Ureter (tissue), 1 donor: ENCODE measurements at places on chromosomes 5 and 9.

GRCh38 chr9:34578241-34579103, 11.1 kb downstream of the CNTFR start:
- no peak for DNase-seq

DNA sequence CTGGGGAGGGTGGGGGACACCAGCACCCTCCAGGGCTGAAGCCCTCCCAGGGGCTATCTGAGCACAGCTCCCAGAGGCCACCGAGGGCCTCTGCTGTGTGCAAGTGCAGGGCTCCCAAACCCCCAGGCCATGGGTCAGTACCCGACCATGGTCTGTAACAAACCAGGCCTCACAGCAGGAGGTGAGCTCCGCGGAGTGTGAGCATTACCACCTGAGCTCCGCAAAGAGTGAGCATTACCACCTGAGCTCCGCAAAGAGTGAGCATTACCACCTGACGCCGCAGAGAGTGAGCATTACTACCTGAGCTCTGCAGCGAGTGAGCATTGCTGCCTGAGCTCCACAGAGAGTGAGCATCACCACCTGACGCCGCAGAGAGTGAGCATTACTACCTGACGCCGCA, 152.9 kb upstream of the IRX2 start:
- peak; percentile 22 for DNase-seq

DNA sequence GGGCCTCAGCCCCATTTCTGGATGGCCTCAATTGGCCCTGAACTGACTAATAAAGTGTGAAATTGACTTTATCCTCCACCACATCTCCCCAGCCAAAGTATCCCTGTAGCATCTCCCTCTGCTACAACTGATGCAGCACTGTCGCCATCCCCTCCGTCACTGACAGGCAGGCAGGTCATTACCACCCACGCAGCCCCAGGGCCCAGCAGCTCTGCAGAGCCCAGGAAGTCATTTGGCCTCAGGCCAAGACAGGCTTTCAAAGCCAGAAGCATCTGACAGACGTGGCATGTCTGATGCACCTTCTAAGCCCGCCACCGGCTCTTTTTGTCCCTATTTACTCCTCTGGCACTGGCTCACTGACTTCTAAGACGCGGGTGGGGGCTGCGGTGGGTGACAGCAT, 65.3 kb downstream of the ARHGEF37 start:
- DNase-seq: no peak

DNA sequence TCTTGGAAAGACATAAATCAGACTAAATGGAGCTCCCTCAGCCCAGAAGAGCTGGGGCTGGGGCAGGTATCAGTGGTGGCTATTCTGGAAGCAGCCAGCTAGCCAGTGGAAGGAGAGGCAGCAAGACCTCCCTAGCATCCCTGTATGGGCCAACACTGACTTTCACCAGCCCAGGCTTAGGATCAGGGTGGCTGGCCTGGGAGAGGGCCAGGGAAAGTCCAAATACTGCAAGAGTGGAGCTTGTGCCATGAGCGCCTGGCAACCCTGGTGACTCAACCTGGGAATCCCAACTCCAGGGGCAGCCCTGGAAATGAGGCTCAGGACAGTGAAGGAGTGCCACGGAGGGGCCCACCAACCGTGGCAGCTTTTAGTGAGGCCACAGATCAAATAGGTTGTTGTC, 7.6 kb upstream of the IRF1 start:
- DNase-seq: peak; percentile 46

- no peak for DNase-seq
Observed at GRCh38 chr5:6236170-6236793, 142.1 kb downstream of the MED10 start.

DNA sequence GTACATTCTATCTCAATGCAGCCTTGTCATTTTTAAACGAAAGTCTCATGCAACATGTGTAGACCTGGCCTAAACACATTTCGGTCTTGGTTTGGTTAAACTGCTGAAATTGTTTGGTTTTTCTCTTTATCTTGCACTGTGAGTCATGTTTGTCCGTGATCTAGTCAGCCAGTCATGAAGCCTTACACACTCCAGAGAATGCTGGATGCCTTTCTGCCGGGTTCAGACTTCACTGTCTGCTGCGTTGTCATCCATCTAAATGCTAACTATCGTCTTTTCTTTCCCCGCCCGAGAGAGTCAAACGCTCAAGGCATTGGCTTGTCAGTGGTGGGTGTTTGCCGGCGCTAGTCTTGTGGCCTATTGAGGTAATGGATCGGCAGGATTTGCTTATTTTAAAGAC, 1194.6 kb upstream of the WWC1 start:
- DNase-seq: no peak

- no peak for DNase-seq
Observed at GRCh38 chr5:147017621-147018020, 139.1 kb upstream of the PPP2R2B start.

GRCh38 chr5:139659695-139660101, 11.5 kb downstream of the CXXC5 start:
- DNase-seq: no peak

DNA sequence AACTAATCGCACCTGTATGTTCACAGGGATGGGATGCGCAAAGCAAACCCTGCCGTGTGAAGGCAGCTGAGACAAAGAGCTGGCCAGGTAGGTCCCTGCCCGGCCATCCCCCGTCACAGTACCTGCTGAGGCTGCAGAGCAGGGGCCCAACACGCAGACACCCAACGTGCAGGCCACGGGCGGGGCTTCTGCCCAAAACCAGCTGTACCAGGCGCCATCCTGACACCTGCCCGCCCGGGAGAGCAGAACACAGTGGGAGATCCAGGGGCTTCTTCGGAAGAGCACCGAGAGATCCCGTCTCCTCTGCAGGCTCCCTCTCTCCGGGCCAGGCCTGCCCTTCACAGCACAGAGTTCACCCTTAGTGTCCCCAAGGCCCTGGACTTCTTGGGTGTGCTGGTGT, 28.4 kb downstream of the ABO start:
- DNase-seq: peak; percentile 23

GRCh38 chr9:71302776-71303175, 181.4 kb upstream of the TRPM3 start:
- no peak for DNase-seq

GRCh38 chr5:178241688-178242231, 9.2 kb upstream of the PHYKPL start:
- no peak for DNase-seq

- no peak for DNase-seq
Observed at GRCh38 chr5:133995341-133995740, 9.4 kb downstream of the VDAC1 start.

- DNase-seq: no peak
Observed at GRCh38 chr9:94757158-94757557, 30.7 kb downstream of the AOPEP start.

- DNase-seq: no peak
Observed at GRCh38 chr5:111138096-111138495, 45.9 kb downstream of the WDR36 start.

GRCh38 chr9:81844131-81844567, 84.1 kb upstream of the SPATA31D4 start:
- DNase-seq: no peak

DNA sequence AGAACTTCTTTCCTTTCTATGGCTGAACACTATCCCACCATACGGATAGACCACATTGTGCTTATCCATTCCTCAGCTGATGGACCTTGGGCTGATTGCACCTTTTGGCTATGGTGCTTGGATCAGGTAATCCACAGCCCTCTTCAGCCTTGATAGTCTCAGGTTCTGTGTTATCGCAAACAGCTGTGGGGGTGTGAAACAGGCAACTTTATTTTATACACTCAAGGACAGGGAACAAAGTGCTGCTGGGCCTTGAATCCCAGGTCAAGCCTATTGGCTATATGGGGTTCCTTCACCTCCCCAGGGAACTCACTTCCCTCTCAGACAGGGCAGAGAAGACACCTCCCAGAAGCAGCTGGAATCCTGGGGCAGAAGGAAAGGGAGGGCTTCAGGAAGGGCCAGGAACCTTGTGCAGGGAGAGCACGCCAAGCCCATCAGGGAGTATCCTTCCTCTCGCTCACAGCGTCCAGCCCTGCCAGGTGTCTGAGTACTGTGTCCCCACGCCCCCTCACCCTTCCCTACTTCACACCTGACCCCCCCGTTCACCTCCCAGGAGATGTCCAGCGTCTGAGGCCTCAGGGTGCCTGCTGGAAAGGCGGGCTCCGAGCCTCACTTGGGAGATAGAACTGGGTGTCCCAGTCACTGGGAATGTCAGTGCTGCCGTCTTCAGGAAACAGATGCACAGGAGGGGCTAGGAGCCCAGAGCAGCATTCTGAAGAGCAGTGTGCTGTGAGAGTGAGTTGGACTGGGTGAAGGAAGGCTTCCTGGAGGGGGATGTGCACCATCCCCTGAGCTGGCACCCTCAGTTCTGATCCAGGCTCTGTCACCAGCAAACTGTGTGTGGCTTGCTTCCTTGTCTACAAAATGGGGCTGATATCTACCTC, 32.8 kb downstream of the AFAP1L1 start:
- DNase-seq: no peak

- DNase-seq: no peak
Observed at GRCh38 chr9:111961575-111961974, 65.0 kb downstream of the UGCG start.

- DNase-seq: no peak
Observed at GRCh38 chr9:116278326-116278725, 124.7 kb downstream of the PAPPA start.

DNA sequence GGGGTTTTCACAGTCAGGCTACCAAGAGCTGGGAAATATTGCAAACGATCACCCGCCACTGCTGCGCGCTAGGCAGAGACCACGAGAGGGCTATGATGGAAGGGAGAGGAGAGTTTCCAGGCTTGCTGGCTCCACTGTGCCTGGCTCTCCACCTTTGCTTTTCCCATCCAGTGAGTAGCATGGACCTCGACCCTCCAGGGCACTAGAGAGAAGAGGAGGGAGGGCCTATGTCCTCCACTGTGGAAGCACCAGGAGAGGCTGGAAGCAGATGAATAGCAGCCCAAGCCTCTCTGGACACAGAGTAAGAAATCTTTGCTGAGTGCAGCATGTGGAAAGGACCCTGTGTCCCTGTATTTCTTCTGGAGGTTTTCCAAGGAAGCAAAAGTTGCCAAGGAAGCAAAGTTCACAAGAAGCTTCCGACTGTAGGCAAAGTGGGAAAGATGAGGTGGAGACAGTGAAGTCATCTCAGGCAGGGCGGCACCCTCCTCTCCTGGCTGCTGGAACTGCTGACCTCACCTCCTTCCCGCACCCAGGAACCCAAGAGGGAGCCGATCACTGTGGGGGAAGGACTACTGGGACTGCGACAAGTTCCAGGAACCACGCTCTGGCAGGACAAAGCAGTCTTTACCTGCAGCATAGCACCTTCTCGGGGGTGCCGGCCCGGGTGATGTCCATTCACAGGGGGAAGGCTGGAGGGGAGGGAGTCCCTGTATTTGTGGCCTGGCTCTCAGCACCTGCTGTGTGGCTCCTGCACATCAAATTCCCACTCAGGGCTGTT, 79.6 kb downstream of the CSNK1A1 start:
- DNase-seq: no peak

DNA sequence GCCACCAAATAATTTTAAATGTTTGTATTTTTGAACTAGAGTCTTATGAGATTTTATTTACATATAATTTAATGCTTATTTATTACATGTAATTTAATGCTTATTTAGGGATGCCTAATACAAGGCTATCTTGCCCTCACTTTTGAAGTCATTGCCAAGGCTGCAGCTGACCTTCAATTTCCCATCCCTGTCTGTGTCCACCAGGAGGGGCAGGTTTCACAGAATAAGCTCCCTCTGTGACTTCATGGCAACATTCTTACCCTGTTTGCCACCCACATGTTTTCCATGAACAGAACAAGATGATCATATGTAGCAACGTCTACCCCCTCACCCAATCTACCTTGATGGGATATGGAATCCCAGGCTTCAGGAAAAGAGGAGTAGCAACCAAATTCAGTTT, 27.0 kb downstream of the C5 start:
- no peak for DNase-seq

DNA sequence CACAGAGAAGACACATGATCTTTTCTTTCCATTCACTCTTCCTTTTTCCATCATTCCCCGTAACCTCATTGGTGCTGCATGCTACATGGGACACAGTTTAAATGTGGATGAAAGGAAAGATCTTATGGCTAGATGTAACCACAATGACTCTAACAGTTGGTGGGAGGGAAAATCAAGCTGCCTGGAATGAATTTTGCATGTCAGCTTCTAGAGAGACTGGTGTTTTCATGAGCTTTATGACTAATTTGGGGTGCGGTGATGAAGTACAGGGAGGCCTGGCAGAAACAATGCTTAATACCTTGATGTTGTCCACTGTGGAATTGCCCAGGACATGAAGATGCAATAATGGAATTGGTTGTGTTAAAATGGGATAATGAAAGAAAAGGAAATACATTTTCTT, 55.9 kb upstream of the MYO10 start:
- no peak for DNase-seq

DNA sequence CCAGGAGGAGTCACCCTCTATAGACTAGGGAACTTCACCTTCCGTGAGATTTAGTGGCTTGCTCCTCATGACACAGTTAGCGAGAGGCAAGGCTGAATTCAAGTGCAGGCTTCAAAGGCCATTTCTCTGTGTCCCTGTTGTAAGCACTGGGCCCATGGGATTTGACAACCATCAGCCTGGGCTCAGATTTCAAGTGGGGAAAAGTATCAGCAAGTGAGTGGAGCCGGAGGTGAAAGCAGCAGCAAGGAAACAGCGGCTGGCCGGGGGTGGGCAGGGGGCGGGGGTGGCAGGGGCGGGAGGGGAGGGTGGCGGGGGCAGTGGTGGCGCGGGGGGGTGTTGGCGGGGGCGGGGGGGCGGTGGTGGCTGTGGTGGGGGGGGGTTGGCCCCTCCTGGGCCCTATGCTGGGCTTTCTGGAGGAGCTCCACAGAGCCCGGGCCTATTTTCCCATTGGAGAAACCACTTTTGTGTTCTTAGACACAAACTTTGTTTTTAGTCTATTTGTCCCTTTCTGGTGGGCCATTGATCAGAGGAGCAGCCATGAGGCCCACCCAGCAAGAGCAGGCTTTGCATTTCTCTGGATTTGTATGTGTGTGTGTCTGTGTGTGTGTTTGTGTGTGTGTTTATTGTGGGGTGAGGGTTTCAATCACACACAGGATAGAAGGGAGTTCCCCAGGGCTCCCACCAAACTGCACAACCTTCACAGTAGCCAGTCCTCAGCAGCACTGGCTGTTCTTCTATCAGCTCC, 165.4 kb upstream of the RAI14 start:
- no peak for DNase-seq

GRCh38 chr5:141559461-141559860, 59.3 kb downstream of the DIAPH1 start:
- DNase-seq: no peak
